Stimulated activated CD8-positive, alpha-beta memory T cell treated with anti-CD3 and anti-CD28 coated beads, Interleukin-7, amount 100 ng/mL, for 1 hour (primary cell): ENCODE measurements at places on chromosomes 2 and 18.

DNA sequence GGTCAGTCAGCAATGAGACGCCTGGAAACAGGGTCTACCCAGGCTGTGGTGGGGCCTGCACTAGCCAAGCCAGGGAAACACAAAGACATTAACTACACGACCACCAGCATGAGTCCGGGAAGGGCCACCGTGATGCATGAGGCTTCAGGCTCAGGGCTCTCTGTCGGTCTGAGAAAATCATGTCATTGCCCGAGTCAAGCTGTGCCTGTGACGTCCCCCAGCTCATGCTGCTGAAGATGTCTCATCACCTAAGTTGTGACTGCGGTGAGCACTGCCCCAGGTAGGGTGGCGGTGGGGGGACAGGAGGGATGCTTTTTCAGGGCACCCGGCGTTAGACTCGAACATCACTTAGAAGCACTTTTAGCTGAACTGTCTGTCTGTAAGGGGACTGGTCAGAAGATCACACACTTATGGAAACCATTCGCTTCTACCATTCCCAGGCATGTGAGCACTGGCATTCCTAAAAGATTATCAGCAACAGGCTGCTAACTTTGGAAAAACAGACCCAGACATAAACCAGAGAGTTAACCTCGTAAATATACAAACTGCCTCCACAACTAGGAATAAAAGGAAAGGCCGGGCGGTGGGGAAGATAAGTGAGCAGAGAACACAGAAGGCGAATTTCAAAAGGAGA is 234.5 kb downstream of the HDAC4 start:
- DNase-seq, result no peak

DNA sequence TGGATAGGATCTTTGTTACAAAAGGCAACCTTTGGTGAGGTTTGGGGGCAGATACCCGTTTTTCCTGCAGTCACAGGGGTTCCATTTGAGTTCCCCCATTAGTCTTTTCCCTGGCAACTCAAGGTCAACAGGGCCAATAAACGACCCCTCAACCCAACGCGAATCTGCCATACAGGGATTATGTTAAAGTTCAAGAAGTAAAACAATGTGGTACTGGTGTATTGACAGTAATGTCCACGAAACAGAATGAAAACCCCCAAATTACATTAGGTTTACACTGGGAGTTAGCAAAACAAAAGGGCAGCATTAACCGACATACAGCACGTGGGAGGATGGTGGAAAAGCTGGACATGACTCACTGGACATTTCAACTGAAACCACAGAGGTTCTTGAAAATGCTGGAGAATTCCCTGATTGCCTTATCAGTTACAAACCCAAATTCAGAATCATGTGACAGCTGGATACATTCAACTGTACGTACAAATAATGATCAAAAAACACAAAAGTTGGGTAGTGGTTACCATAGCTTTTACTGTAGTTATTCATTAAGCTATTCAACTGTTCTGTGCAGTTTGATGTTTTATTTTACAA is 4.9 kb upstream of the IMP4 start:
- DNase-seq, result no peak

DNA sequence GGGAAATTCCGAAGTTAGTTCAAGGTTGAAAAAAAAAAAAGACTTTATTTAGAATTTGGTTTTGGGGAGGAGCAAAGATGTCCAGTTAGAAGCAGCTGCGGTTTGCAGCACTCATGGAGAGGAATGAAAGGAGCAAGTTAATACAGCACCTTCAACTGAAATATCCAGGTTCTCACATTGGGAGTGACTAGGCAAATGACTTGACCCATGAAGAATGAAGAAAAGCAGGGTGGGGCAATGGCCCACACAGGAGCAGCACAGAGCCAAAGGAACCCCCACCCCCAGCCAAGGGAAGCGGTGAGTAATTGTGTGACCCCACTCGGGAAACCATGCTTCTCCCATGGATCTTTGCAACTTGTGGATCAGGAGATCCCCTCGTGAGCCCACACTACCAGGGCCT is 32.8 kb downstream of the ZNF892 start:
- DNase-seq, result no peak

GRCh38 chr2:207724113-207724512 is 12.7 kb downstream of the CCNYL1 start:
- DNase-seq, result no peak
